ENCODE measurements at places on chromosomes 13 and 19. TPM values are rescaled to one million over a fixed set of nuclear protein-coding genes. Genes with fewer than 3 reads are reported as not detected.

- no peak for DNase-seq
These were observed 609.1 kb downstream of the LMO7 start for GRCh38 chr13:76245211-76245610.

DNA sequence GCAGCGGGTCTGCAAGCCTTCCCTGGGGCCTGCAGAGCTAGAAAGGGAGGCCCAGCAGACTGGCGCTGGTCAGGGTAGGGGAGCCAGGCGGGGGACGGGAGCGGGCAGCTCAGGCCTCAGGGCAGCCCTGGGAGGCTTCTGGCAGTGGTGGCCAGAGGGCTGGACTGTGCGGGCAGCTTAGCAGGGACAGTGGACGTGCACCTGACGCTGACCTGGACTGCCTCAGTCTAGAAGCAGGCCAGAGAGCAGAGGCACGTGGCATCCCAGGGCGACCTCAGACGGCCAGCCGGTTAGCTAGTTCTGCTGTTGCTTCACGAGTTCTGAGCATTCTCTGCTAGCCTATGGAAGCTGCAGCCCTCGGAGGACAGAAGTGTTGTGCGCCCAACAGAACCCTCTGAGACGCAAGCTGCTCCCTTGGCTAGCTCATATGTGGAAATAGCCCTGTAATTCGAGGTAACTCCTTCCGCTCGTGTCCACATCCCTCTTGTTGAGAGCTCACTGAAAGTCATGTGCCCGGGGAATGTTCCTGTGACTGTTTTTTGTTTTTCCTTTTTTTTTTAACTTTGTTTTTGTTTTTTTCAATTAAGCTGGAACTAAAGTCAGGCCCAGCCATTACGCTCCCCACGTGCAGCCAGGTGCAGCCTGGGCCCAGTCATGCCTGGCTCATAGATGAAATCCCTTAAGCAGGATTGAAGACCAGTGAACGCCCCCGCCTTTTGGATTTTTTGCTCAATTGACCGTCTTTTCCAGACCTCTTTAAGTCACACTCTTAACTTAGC is 1.9 kb upstream of the FAM174C start:
- DNase-seq: no peak

The NKPD1 gene
- not detected for total RNA-seq

- DNase-seq: no peak
These were observed 69.2 kb downstream of the NALCN start for GRCh38 chr13:101346942-101347728.

DNA sequence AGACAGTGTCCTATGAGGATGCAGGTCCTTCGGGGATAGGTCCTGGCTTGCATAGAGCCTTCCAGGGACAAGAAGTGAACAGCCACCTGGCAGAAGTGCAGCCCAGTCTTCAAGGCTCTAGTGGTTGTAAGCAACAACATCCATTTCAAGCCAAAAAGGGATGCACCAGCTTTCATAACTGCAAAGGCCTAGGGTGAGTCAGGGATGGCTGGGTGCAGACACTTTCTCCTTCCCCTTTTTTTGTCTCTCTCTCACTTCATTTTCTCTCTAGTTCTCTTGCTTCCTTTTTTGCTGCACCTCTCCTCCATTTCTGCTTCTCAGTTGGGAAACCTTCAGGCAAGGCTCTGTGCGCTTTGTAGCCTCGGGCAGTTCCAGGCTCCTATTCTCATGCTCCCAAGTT is 196.2 kb upstream of the ZNF536 start:
- no peak for DNase-seq

The SIGLEC5 gene
- not detected for total RNA-seq

DNA sequence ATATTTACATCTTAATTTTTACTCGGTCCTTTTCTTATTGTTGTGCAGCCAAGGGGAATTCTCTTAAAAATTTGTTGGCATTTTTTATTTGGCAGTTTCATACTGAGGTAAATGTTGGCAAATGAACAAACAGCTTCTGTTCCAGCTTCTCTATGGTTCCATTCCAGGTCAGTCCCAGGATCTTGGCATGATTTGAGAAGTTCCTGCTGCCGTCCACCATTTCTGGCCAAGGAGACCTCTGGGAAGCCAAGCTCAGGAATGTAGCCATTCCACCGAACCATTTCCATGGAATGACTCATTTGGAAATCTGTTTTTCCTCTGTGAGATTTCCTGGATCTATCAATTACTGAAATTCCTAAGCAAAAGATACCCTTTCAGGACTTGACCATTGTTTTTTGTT is 43.9 kb downstream of the SLC10A2 start:
- no peak for DNase-seq

The IGFL2 gene
- total RNA-seq: not detected

DNA sequence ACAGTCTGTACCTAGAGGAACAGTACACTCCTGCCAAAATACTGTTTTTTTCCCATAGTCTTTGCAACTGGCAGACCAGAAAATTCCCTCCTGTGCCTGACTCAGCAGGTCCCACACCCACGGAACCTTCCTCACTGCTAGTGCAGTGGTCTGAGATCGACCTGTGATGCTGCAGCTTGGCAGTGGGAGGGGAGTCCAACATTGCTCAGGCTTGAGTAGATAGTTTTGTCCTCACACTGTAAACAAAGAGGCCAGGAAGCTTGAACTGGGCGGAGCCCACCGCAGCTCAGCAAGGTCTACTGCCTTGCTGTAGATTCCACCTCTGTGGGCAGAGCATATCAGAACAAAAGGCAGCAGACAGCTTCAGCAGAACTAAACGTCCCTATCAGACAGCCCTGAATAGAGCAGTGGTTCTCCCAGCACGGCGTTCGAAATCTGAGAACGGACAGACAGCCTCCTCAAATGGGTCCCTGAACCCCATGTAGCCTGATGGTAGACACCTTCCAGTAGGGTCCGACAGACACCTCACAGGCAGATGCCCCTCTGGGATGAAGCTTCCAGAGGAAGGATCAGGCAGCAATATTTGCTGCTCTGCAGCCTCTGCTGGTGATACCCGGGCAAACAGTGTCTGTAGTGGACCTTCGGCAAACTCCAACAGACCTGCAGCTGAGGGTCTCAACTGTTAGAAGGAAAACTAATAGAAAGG is 92.7 kb downstream of the SUCLA2 start:
- no peak for DNase-seq

GRCh38 chr13:106337096-106337850 is 198.2 kb downstream of the EFNB2 start:
- no peak for DNase-seq

GRCh38 chr19:33641261-33641660 is 19.5 kb downstream of the CHST8 start:
- no peak for DNase-seq

GRCh38 chr13:112726016-112726767 is 36.4 kb downstream of the ATP11A start:
- no peak for DNase-seq

DNA sequence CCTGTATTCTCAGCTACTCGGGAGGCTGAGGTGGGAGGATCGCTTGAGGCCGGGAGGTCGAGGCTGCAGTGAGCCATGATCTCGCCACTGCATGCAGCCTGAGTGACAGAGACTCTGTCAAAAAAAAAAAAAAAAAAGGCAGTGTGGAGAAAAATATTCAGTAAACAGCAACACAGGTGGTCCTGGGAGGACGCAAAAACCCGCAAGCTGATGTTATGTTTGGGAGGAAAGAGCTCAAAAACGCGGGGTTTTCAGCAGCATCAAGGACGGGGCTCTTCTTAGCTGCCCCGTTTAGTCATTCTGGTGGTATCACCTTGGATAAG is 599 bp upstream of the ZNF784 start:
- no peak for DNase-seq

GRCh38 chr13:98446234-98446621 is 130.7 kb downstream of the STK24 start:
- no peak for DNase-seq

The BSPH1 gene
- total RNA-seq: not detected

DNA sequence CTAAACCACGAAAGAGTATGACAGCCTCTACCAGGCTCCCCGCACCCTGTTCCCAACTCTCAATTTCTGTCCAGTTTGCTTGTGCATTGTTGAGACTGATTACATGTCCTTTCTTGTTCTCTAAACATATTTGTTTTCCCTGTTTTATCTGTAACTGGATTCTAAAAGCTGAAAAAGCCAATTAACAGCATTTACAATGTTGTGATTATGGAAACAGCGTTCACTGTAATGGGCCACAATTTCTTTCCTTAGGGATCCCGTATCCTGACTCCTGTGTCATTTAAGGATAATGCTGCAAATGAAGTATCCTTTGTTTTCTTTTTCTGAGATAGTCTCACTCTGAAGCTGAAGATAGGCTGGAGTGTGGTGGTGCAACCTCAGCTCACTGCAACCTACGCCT is 20.5 kb downstream of the EBPL start:
- DNase-seq: no peak

GRCh38 chr13:28655561-28655960 is 3.4 kb upstream of the POMP start:
- no peak for DNase-seq

GRCh38 chr13:97282705-97283104 is 60.6 kb downstream of the MBNL2 start:
- DNase-seq: no peak

The EFNA2 gene
- total RNA-seq: not detected

The PSG6 gene
- not detected for total RNA-seq

DNA sequence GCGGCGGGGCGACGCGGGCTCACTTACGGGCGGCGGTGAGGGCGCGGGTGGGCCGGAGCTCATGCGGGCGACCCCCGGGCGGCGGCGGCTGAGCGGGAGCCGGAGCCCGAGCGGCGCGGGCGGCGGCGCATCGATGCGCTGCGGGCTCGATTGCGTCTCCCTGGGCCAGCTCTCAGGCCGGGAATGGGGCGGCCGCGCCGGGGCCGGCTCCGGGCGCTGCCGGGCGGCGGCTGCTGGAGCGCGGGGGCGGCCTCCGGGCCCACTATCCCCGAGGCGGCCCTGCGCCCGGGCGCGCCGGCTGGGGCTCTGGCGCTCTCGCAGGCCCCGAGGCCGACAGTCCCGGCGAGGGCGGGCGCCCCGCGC is 1.4 kb upstream of the TSHZ3 start:
- DNase-seq: peak; percentile 74

The HIF3A gene
- 591 TPM for total RNA-seq

The KLK3 gene
- total RNA-seq: not detected

GRCh38 chr19:7506385-7507328 is 9.2 kb upstream of the ZNF358 start:
- peak; percentile 61 for DNase-seq

DNA sequence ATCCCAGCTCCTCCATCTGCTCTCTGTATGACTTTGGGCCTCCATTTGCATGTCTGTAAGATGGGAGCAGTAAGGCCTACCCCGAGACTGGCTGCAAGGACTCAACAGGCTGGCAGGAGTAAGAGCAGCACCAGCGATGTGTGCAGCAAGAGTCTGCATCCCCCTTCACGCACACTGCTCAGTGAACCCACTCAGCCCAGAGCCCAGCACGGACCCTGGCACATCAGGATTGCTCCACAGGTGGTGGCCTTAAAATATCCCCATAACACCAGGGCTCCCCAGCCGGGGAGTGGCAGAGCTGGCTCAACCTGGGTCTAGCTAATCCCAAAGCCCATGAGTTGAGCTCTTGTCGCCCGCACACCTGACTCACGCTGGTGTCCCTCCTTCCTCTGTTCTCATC is 23.4 kb downstream of the VRK3 start:
- no peak for DNase-seq

The ZNF776 gene
- 1.9 TPM for total RNA-seq

DNA sequence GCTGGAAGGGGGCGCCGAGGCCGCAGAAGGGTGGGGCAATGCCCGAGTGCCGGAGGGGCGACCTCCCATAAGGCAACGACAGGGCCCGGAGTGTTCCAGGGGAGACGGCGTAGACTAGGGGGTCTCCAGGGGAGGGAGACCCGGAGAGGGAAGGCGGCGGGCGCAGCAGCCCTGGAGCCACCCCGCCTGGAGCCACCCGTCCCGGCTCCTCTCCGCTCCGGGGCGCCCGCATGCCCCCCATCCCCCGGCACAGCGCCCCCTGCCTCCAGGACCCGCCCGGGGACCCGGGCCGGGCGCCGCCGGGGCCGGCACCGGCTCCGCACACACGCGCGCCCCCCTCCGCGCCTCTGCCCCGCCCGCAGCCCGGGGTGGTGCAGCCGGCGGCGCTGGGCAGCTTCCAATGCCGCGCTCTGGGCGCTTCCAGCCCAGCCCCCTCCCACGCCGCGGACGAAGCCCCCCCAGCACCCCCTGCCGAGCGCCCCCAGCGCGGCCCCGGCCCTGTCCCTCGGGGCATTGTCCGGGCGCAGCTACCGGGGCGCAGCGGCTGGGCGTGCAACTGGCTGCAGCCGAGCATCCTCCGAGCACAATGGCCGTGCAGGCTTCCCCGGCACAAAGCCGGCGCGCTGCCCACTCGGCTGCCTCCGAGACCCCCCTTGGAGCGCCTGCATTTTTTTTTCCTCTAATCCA is 519 bp downstream of the PTPRS start:
- no peak for DNase-seq

DNA sequence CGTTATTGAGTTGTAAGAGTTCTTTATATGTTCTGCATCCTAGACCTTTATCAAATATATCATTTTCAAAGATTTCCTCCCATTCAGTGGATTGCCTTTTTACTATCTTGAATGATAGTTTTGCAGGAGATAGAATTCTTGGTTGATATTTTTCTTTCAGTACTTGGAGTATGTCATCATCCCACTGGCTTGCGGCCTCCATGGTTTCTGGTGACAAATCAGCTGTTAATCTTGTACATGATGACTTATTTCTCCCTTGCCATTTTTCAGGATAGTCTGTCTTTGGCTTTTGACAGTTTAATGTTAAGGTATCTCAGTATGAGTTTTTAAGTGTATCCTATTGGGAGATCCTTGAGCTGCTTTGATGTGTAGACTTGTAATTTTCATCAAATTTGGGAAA is 8.5 kb downstream of the ZNF557 start:
- DNase-seq: no peak

Measured in ascending aorta (tissue), 2 donors.